Activated T-helper 1 cell treated with anti-CD3 and anti-CD28 coated beads, Interleukin-12 subunit alpha, Interleukin-12 subunit beta, Interleukin-2, Interleukin-4 antibody, amounts not matched to agents 30 ng/mL and 10 ng/mL and 1 ng/mL, durations not matched to agents 14 hours and 24 hours and 36 hours (primary cell): ENCODE measurements at places on chromosomes 16 and 17. TPM values are rescaled to one million over a fixed set of nuclear protein-coding genes. Genes with fewer than 3 reads are reported as not detected.

The SULT1A1 gene
- total RNA-seq, result 8.4 and 8.9 TPM in 2 replicates

The TP53TG3B gene
- not detected in 2 replicates for total RNA-seq

The VWA3A gene
- 0.10 and 0.24 TPM in 2 replicates for total RNA-seq

The ZNF385C gene
- 0.10 TPM in 1 of 2 replicates, not detected in the other for total RNA-seq

The MAPT gene
- 0.64 and 1.1 TPM in 2 replicates for total RNA-seq

The TP53I13 gene
- total RNA-seq, result 67.4 and 71.8 TPM in 2 replicates

The KRT27 gene
- total RNA-seq, result not detected in 2 replicates

The SOX9 gene
- not detected in 2 replicates for total RNA-seq

The RRN3 gene
- 36.1 and 39.1 TPM in 2 replicates for total RNA-seq

The TMEM204 gene
- total RNA-seq, result 22.8 and 23.7 TPM in 2 replicates

The CLEC19A gene
- not detected in 2 replicates for total RNA-seq

The PRAC1 gene
- total RNA-seq, result not detected in 2 replicates

The AANAT gene
- not detected in 2 replicates for total RNA-seq

The GGT6 gene
- not detected in 2 replicates for total RNA-seq

The CD300E gene
- not detected in 2 replicates for total RNA-seq

The KRTAP9-8 gene
- total RNA-seq, result not detected in 2 replicates

The KRTAP1-5 gene
- total RNA-seq, result not detected in 2 replicates

The HEATR9 gene
- 0.13 TPM in 1 of 2 replicates, not detected in the other for total RNA-seq

The RBFOX1 gene
- not detected in 2 replicates for total RNA-seq

The NT5C3B gene
- total RNA-seq, result 40.8 and 44.5 TPM in 2 replicates

The DNAH2 gene
- total RNA-seq, result not detected in 2 replicates

The PRR15L gene
- not detected in 2 replicates for total RNA-seq

The KRTAP4-4 gene
- not detected in 2 replicates for total RNA-seq

The HS3ST3A1 gene
- 4.1 and 7.2 TPM in 2 replicates for total RNA-seq

The BCO1 gene
- total RNA-seq, result not detected in 2 replicates

The ZNF205 gene
- 0.15 and 0.39 TPM in 2 replicates for total RNA-seq

The NPIPB2 gene
- total RNA-seq, result 15.0 and 18.8 TPM in 2 replicates

The C16orf96 gene
- total RNA-seq, result 0.17 TPM in 1 of 2 replicates, not detected in the other

The GRIN2C gene
- total RNA-seq, result 0.02 and 0.34 TPM in 2 replicates

The CDH13 gene
- not detected in 2 replicates for total RNA-seq

The SLC35G6 gene
- not detected in 2 replicates for total RNA-seq
